Activated CD4-positive, CD25-positive, alpha-beta regulatory T cell (primary cell): ENCODE measurements at places on chromosomes 1 and 21.

- no peak for DNase-seq
These were observed 59.0 kb upstream of the CD1D start for GRCh38 chr1:158121604-158122254.

DNA sequence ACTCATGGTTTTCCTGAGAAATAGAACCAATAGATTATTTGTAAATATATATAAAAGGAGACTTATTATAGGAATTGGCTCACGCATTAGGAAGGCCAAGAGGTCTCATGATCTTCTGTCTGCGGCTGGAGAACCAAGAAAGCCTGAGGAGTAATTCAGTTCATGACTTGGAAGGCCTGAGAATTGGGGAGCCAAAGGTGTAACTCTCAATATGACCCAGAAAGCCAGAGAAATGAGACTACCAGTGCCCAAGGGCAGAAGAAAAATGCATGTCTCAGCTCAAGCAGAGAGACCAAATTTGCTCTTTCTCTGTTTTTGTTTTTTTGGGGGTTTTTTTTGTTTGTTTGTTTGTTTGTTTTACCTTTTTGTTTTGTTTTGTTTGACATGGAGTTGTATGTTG lies 19.5 kb downstream of the SLAMF7 start:
- DNase-seq: no peak

- DNase-seq: no peak
These were observed 101.1 kb downstream of the CDC7 start for GRCh38 chr1:91601554-91602376.

DNA sequence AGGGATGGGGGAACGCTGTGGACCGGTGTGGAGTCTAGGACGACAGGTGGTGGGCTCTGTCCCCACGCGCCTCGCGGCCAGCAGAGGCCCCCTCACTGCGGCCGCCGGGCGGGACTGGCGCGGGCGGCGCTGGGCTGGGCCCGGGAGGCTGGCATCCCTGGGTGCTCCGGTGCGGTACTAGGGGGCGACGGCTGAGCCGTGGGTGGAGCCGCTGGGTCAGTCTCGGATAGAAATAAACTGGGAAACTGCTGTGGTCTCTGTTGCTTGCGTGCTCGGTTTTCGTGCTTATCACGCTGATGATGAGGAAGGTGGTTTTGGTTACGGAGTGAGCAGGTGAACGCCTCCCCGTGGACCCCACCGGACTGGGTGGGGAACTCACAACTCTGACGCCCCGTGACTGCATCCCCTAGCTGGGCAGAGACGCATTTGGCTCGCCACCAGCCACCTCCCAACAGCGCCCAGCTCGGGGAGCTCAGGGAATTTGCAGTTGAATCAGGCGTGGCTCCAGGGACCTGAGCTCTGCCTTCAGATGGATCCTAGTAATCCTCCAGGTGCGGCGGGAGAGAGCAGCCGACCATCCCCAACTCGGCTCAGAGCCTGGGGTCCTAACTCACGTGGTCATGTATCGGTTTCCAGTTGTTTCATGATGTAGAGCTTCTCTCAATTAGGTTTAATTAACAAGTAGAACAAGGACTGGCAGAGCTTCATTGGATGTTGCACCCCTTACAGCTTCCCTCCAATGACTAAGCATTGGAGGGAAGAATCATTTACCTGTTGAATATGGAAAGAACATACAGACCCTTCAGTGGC lies 32.1 kb downstream of the HSD17B7 start:
- DNase-seq: no peak

GRCh38 chr1:29969576-29969975 lies 733.3 kb downstream of the PTPRU start:
- no peak for DNase-seq

- no peak for DNase-seq
These were observed 83.8 kb downstream of the SETD4 start for GRCh38 chr21:35976481-35976880.

DNA sequence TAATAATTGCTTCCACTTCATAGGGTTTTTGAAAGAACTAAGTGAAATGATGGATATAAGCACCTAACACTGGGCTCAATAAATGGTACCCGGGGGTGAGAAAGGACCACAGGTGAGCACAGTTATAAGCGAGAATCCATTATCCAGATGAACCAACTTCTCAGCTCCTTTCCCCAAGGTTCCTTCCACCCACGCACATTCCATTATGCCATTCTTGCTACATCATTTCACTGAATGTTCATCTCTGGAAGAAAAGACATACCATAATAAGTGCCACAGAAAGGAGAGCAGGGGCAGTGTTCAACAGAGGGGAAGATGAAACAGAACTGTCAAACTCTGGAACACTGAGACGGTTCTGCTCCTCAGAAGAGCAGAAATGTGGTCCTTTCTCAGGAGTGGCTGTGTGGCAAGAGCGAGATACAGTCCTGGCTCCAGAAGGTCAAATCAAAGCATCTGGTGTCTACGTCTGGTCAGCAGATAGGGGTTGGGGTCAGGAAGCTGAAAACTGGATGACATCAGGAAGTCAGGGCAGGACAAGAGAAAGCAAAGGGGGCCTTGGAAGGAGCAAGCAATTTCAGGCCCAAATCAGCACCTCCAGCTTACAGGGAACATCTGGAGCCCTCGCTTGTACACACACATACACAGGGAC lies 255.4 kb upstream of the TMEM51 start:
- DNase-seq: no peak

GRCh38 chr1:27366113-27366410 lies 699 bp downstream of the MAP3K6 start:
- DNase-seq: peak; percentile 34

GRCh38 chr1:226731257-226731893 lies 7.7 kb downstream of the ITPKB start:
- DNase-seq: no peak

- no peak for DNase-seq
These were observed 25.3 kb downstream of the SPATA46 start for GRCh38 chr1:162351246-162351842.

DNA sequence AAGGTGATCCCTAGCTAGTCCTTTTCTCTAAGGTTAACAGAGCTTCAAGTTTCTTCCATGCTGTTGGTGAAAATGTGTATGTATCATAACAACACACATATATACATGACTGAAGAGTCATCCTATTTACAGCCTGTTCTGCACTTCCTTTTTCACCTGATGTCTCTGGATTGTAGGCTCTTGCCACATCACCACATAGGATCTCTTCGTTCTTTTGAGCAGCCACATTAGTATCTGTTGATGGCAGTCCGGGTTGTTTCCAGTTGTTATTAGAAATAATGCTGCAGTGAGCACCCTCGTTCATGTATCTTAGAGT lies 19.7 kb downstream of the MRPL37 start:
- no peak for DNase-seq

GRCh38 chr1:67429528-67430357 lies 459 bp downstream of the SERBP1 start:
- DNase-seq: no peak

GRCh38 chr1:38028671-38029070 lies 16.1 kb downstream of the UTP11 start:
- no peak for DNase-seq

GRCh38 chr21:18620436-18620835 lies 216.9 kb upstream of the TMPRSS15 start:
- no peak for DNase-seq

- no peak for DNase-seq
These were observed 523.8 kb downstream of the PTPRU start for GRCh38 chr1:29760067-29760564.

- DNase-seq: peak; percentile 74
These were observed 52.0 kb downstream of the SLC9A1 start for GRCh38 chr1:27102707-27103468.

DNA sequence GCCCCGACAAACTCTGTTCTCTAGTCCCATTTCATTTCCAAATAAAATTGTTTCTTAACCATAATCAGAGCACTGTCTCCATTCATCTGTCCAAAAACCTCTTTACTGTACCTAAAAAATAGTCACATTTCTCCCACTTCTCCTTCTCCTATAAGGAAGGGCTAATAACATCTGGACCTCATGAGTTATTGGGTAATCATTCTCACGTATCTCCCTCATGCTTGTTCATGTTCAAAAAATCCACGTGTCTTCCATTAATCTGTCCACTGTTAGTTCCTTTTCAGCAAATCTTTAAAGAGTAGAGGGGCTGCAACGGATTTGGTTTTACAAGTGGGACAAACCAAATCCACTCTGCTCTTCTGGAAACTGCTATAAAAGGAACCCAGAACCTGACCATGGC lies 1418.8 kb downstream of the MRPL39 start:
- no peak for DNase-seq

- no peak for DNase-seq
These were observed 223.3 kb downstream of the PTPRU start for GRCh38 chr1:29459620-29459945.

- DNase-seq: no peak
These were observed 1.7 kb downstream of the KIAA2013 start for GRCh38 chr1:11924334-11925195.

GRCh38 chr1:92679980-92680379 lies 104.9 kb downstream of the EVI5 start:
- DNase-seq: no peak
